ENCODE measurements at places on chromosomes 2 and 18.

- no peak for DNase-seq
Measured at GRCh38 chr2:54845094-54845493, 121.6 kb downstream of the EML6 start.

- no peak for DNase-seq
Measured at GRCh38 chr2:225008179-225008856, 34.0 kb downstream of the DOCK10 start.

DNA sequence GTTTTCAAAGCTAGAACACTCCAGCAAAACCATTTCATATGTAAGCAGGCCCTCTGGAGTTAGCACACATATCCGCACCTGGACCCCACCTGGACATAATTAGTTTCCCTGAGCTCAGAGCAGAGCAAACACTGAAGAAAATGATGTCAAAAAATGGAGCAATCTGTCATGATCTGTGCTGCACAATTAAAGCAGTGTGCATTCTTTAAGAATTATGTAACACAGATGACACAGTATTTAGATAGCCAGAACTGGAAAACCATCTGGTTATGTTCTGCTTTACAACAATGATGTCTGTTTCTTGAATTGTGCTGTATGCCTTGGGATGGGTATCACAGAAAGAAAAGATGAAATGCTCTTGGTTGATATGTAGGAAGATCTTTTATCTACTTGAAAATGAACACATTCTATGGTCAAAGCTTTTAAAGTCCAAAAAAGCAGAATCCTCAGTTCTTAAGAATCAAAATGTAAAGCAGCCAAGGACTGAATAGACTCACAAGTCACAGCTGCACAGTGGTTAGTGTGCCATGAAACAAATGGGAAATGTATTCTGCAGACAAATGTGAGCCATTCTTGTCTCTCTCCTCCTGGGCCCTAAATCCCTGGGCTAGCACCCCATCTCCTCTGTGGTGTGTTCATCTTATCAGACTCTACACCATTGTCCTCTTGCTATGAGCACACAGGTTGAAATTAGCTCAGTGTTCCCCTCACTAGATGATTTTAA, 36.8 kb downstream of the HRH4 start:
- DNase-seq, result no peak

- no peak for DNase-seq
Measured at GRCh38 chr2:226300196-226300886, 499.3 kb downstream of the IRS1 start.

All from T-helper 22 cell (primary cell).